T follicular helper cell (primary cell): ENCODE measurements at places on chromosomes 3 and 15.
A peak's percentile ranks its signal among the peaks of the same experiment; 100 is the strongest.

GRCh38 chr3:194906970-194907629 lies 221.4 kb downstream of the FAM43A start:
- no peak for DNase-seq

- DNase-seq = no peak
Observed at GRCh38 chr3:44966795-44967278, 9.1 kb downstream of the ZDHHC3 start.

GRCh38 chr15:99073008-99073717 lies 31.7 kb upstream of the SYNM start:
- DNase-seq = no peak

GRCh38 chr3:32457971-32458471 lies 44.6 kb downstream of the CMTM6 start:
- peak; percentile 72 for DNase-seq

- DNase-seq = no peak
Observed at GRCh38 chr3:9627901-9628633, 21.2 kb upstream of the MTMR14 start.

GRCh38 chr3:194163697-194164096 lies 27.7 kb downstream of the HES1 start:
- no peak for DNase-seq

DNA sequence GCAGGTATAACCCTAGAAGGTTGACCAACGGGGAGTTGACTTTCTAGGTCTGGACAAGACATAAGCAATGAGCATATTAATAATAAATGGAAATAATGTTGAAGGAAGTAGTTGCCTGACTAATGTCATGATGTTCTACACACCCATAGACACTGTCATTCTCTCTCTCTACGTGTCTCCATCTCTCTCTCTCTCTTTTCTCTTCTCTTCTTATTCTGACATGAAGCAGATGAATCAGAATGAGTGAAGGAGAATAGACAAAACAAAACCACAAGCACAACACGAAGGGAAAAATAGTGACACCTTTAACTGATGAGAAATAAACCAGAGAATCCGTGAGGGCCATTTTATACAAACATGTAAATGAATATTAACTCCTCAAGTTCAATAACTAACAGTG lies 26.7 kb upstream of the CCDC80 start:
- DNase-seq = no peak

DNA sequence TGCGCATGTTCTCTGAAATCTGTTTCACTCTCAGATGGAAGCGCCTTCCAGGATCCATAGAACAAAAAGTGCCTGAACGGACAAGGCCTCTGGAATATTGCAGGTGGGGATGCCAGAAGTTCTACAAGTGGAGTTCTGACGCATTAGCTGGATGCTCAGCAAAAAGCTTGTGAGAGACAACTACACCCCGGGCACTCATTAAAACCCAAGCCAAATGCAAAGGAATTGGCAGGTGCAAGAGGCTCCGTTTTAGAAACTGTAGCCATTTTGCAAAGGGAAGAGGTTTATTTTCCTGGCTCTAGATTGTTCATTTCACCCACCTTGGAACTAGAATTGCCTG lies 35.2 kb upstream of the SLC24A5 start:
- no peak for DNase-seq

DNA sequence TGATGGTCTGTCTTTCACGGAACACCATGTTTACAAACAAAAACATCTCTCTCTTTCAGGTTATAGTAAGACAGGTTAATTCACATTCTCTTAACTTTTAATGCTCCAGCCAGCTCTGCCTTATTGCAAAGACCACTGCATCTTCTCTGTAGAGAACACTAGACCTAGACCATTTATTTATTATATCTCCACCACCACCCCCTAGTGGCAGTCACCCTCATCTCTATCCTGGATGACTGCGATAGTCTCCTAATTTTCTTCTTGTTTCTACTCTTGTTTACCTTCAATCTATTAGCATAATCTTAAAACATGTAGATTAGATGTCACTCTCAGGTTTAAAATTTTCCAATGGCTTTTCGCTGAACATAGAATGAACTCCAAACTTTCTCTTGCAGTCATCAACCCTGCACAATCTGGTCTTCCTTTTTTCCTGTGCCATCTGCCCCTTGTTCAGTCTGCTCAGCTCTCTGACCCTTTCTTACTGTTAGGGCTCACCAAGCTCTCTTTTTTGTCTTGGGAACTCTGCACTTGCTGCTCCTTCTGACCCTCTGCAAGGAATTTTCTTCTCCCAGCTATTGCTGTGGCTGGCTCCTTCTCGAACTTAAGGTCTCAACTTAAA lies 155.6 kb downstream of the SQOR start:
- no peak for DNase-seq

DNA sequence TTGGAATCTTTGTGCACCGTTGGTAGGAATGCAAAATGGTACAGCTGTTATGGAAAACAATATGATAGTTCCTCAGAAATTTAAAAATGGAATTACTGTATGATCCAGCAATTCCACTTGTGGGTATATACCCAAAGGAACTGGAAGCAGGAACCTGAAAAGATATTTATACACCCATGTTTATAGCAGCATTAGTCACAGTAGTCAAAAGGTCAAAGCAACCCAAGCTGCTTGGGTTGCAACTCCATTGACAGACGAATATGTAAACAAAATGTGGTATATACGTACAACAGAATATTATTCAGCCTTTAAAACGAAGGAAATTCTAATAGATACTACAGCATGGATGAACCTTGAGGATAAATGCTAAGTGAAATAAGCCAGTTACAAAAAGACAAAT lies 35.0 kb upstream of the CAPN3 start:
- no peak for DNase-seq

DNA sequence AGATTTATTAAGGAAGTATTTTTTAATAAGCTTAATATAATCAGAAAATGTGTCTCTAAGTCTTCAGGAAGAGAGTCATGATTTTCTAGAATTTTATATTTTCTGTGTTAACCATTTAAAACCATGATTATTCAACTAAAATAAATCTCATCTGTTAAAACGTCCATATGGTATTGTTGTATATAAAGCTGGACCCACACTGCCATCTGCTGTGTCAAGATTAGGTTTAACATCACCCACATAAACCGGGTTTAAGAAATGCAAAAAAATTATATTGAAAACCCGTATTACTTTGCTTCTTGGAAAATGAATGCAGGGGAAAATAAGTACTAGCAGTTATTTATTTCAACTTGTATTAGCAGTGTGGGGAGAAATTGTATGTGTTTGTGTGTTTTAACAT lies 9.5 kb upstream of the CCDC66 start:
- no peak for DNase-seq

- no peak for DNase-seq
Observed at GRCh38 chr3:133525435-133525834, 48.1 kb upstream of the CDV3 start.

DNA sequence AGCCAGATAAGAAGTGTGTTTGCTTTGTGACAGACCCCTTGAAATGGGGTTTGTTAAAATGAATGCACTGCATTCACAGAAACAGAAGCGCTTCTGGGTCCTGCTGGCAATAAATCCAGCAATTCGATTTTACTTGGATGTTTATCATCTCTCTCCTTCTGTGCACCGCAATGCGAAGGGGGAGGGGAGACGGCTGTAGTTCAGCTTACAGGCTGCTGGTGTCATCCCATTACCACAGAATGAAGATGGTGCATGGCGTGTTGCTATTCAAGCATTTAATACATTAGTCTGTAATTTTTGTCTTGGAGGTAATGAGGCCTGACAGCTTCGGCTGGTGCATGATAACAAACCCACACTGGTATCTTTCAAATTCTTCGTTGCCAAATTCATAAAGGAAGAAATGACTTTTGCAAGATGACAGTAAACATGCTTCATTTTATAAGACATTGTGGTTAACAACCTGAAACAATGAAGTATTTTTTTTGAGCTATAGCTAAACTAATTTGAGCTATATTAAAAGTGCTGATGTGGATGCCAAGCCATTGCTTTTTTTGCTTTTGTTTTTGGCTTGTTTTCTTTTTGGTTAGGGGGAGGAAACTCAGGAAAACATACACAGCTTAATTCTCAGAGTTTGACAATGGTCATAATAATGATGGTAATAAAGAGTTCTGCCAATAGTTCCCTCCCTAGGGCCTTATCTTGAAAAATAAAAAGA lies 418.3 kb downstream of the OTOL1 start:
- no peak for DNase-seq
